ENCODE measurements at places on chromosomes 16 and 17.
A peak's percentile ranks its signal among the peaks of the same experiment; 100 is the strongest.

- DNase-seq, result no peak
These were observed 7.6 kb downstream of the UBALD2 start for GRCh38 chr17:76272541-76273444.

GRCh38 chr16:22428654-22429053 lies 54.2 kb upstream of the CDR2 start:
- no peak for DNase-seq

DNA sequence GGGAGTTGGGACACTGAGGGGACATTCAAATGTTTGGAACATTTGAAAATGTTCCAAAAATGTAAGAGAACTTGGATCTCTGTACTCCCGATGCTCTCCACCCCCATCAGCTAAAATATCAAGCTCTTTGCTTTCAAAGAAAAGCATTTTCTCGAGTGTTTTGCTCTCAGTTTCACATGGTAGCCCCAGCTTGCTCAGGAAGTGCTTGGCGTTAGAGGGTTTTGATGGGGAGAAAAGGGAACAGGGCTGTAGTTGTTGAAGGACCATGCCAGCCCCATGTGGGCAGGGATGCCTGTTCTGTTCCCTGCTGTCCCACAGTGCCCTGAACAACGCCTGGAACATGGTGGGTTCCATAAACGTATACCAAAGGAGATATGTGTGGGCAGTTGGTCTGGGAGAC lies 37.0 kb downstream of the RAI1 start:
- no peak for DNase-seq

GRCh38 chr17:49146620-49147306 lies 14.2 kb downstream of the B4GALNT2 start:
- DNase-seq, result no peak

DNA sequence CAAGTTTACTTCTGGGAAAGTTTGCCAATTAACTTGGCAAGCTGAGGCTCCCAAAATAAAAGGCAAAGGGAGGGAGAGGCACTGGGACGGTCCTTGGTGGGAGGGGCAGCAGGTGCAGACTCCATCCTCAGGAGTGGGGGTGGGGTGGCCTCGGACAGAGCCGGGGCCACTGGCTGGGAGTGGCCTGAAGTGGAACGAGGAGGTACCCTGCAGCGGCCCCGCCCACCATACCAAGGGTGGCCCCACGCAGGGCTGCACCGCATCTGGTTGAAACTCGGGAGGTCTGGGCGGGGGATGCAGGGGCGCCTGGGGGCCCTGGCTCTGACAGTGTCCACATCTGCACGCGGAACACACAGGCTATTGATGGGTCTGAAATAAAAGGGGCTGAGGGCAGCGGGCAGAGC lies 42.4 kb upstream of the SLC38A10 start:
- no peak for DNase-seq

DNA sequence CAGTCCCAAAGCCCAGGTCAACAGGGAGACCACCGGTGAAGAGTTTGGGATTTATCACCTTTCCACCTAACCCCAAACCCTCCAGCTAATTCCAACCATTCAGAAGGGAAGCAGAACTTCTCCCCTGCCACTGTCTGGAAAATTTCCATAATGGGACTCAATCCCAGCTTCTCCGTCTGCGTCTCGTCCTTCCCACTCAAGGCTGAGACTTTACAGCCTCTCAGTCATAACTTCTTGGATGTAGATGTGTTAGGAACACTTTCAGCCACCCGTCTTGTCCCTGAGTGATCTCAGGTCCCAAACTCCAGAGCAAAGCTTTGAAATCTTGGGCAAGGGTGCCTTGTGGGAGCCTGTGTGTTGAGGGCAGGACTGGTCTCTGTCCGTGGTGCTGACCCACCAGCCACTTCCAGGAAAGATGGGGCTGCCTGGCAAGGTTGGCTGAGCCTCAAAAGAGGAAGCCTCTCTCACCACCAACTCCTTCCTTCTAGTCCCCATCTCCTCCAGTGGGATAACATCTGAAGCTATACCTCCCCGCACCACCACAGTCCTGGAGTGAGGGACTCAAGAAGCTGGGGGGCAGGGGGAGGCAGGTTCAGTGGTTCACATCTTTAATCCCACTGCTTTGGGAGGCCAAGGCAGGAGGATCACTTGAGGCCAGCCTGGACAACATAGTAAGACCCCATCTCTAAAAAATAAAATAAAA lies 9.3 kb downstream of the GAS2L2 start:
- no peak for DNase-seq

DNA sequence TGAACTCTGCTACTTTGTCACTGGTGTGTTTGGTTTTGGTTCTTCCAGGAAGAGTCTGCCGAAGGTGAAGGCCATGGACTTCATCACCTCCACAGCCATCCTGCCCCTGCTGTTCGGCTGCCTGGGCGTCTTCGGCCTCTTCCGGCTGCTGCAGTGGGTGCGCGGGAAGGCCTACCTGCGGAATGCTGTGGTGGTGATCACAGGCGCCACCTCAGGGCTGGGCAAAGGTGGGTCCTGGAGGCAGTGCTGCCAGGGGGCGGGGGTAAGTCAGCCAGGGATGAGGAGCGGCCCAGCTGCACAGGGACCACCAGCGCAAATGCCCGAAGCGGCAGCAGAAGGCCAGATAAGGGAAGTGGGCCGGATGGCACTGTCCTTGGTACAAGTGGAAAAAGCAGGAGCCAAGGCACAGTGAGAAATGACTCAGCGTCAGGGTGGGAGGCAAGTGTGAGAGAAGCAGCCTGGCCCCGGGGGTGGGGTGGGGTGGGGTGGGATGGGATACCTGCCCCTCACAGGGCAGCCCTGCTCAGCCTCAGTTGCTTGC lies 41.9 kb downstream of the TMEM11 start:
- DNase-seq, result no peak

DNA sequence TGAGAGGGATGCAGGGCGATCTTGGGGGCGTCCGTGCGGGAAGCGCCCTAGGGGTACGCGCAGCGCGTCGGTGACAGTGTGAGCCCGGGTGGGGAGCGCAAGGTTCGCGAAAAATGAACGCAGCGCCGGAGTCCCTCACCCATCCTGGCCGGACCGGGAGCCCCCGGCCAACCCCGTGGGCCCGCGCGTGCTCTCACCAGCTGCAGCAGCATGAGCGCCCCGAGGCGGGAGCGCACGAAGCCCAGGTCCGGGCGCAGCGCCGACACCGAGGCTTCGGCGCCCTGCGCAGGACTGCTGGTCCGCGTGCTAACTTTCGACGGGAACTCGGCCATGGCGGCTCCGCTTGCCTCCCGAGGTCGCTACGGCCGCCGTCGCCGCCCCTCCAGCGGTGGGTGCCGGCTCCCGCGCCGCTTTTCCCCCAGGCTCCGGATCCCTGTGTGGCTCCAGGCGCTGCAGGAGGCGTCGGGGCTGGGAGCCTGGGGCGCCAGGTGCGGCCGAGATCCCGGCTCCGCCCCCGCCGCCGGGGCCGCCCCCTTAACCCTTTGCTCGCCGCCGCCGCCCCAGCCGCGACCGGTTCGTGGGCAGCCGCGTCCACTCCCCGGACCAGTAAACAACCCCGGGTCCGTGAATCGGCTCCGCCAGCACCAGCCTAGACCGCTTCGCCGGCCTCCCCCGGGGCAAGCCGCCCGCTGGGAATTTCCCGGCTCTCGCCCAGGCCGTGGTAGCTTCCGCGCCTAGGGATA lies at the start of gene PLLP:
TSS of gene PLLP (minus strand) at position 464 of the 743 bp plus-strand sequence. CDS start at position 332, 132 bp downstream.
- no peak for DNase-seq

DNA sequence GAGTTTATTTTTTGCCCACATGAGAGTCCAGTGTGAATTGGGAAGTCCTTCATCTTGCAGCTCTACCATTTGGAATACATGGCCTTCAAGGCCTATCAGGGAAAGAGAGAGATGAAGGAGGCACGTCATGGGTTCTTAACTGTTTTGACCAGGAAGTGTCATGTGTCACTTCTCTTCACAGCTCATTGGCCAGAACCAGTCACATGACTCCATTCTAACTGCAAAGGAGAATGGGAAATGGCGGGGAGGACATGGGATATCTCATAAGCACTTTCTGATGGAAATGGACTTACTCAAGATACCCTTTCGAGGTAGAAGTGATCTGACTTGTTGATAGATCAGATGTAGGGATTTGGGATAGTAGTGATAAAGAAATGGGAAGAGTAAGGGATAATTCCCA lies 57.9 kb upstream of the CES5A start:
- DNase-seq, result no peak

GRCh38 chr17:27600471-27600870 lies 30.5 kb upstream of the LGALS9 start:
- no peak for DNase-seq

DNA sequence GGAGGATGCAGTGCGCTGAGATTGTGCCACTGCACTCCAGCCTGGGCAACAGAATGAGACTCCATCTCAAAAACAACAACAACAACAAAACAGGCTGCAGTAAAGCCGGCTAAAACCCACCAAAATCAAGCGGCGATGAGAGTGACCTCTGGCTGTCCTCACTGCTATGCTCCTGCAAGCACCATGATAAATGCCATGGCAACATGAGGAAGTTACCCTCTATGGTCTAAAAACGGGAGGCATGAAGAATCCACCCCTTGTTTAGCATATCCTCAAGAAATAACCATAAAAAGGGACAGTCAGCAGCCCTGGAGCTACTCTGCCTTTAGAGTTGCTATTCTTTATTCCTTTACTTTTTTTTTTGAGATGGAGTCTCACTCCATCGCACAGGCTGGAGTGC lies 8.4 kb upstream of the LGALS3BP start:
- no peak for DNase-seq

- DNase-seq, result no peak
These were observed 232.7 kb downstream of the SOX9 start for GRCh38 chr17:72353502-72353901.

DNA sequence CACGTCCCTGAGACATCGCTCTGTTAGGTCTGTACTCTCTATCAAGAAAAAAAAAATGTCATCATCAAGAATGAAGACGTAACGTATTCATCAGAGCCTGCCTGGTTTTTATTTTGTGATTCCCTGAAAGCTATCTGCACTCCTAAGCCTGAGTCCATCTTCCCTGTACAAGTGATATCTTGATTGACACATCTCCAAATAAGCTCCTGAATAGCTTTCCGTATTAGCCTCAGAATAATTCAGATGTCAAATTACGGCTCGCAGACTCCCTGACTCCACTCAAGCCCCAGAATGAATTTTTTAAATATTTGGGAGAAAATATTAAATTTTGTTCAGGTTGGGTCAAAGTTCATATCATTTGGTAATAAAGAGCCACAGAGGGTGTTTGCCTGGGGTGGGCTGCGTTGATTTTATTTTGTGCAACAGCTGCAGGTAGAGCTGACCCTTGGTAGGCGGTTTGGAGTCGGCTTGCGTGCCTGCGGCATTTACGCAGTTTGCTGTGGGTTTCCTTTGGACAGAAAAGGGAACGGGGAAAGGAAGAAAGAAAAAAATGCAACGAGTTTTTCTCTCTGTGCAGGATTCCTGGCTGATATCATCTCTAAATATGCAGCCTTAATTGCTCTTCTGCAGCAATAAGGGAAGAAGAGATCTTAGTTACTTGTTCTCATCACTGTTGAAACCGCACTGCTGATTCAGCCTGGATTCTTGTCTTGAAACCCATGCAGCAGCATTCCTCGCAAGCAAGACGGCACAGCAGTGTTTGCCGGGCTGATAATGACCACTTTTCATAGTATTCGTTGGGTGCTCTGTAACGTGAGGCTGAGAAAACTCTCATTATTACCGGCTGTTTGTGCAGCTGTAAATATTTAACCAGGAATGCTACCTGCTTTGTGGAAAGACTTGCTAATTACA lies 114.7 kb downstream of the IRX3 start:
- DNase-seq, result no peak

GRCh38 chr16:49332589-49333258 lies 40.9 kb upstream of the C16orf78 start:
- DNase-seq, result no peak

DNA sequence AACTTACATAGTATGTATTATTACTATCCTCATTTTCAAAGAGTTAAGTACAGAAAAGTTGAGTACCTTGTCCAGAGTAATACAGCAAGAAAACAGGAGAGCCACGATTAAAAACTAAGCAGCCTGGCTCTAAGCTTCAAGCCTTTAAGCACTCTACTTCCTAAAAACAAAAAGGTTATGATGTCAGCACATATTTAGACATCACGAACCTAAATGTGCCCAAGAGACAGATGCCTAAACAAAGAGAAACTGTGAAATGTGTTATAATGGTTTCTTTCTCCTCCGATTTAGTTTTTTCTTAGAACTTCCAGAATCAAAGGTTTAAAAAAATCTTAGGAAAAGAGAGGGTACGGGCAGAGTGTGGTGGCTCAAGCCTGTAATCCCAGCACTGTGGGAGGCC lies 151.0 kb downstream of the VPS53 start:
- no peak for DNase-seq

- peak; percentile 23 for DNase-seq
These were observed 22.2 kb downstream of the TRPV3 start for GRCh38 chr17:3535253-3535995.

DNA sequence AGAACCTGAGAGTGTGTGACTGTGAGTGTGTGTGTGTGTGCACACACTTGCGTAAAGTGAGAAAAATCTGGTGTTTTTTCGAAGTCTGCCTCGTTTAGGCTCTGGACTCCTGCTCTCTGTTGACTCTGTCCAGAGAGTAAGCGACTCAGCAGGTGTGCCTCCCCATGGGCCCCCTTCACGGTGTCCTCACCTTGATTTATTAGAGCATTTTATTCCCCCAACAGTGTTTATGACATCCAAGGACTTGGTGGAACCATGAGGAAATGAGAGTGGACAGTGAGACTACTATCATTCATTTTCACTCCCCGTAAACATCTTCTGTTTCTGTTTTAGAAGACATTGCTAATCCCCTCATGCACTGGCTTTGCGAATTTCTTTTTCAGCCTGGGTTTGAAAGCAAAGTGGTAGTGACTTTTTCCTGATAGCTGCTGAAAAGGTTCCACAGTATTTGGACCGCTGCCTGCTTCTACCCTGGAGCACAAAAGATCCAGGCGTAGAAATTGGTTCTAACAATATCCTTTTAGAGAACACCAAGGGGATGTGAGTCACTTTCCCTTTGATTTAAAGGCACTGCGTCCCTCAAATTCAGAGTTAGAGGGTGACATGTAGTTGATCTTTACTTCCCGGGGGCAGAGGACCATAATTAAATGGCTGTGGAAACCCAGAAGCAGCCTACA lies 218.2 kb downstream of the WWOX start:
- no peak for DNase-seq

GRCh38 chr17:6903326-6903900 lies 71.9 kb upstream of the TEKT1 start:
- DNase-seq, result no peak

DNA sequence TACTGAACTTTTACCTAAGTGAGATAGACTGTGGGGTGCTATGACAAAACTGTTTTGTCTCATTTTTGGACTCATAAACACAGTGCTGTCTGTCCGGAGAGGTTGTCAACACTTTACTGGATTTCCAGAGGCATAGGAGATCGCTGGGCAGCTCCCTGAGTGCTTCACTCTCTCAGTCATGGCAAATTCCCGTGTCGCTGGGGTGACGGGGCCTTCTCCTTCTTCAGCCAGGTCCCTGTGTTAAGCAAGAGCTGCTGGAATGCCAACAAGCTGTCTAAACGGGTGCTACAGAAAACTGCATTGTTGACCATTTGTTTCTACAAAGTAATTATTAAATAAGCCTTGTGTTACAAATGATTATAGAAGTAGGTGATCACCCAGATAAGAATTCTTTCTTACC lies 141.6 kb downstream of the DNAH9 start:
- no peak for DNase-seq
